Activated effector memory CD4-positive, alpha-beta T cell treated with Interleukin-2 at 50 U/mL for 16 hours (primary cell): ENCODE measurements at places on chromosomes 3 and 15.

DNA sequence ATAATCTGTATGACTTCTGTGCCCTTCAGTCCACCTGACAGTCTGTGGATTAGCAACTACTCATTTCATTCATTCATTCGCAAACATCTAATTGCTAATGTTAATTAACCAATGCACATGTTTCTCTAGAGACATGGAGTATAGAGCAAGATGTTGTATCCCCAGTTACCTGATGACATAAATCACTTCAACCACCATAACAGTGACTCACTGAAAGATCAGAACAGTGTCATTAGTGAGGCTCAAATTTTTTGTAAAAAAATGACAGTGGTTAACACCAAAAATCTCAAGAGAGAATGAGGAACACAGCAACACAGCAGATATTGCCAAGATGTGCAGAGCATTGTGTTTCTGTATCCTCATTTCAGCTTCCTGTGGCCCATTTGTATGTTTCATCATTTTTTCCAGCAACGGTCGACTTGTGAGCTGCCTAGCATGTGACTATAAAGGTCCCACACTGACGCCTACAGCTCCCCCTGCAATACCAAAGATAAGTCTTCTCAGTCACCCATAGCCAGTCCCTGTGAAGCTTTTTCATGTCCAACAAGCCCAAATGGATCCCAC lies 3.7 kb upstream of the PLD1 start:
- no peak for DNase-seq

DNA sequence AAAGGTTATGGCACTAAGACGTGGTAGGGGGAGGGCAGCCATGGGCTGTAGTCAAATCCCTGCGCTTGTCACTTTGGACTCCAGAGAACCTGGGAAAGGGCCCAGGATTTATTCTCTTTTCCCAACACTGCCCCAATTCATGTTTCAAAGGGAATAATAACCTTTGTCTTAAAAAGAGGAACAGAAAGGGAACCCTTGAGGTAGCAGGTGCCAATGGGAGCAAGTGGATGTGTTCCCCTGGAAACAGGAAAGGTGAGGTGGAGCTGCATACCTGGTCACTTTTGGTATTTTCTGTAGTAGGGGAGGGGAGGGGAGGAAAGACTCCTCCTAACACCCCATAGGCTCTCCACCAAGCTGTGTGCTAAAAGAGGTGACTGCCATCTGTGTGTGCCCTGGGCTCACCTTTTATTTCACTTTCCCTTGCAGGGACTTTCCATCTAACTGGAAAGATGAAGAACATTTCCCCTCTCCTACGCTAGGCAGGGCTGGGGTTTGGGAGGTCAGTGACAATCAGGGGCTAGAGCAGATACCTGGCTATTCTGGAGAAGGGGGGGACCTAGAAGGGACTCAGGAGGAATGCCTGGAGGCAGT lies 6.1 kb upstream of the CHST14 start:
- DNase-seq, result no peak

- DNase-seq, result no peak
These were observed 99.2 kb upstream of the NUDT16 start for GRCh38 chr3:131282379-131282778.

- no peak for DNase-seq
These were observed 134.1 kb downstream of the ISL2 start for GRCh38 chr15:76470691-76471090.

DNA sequence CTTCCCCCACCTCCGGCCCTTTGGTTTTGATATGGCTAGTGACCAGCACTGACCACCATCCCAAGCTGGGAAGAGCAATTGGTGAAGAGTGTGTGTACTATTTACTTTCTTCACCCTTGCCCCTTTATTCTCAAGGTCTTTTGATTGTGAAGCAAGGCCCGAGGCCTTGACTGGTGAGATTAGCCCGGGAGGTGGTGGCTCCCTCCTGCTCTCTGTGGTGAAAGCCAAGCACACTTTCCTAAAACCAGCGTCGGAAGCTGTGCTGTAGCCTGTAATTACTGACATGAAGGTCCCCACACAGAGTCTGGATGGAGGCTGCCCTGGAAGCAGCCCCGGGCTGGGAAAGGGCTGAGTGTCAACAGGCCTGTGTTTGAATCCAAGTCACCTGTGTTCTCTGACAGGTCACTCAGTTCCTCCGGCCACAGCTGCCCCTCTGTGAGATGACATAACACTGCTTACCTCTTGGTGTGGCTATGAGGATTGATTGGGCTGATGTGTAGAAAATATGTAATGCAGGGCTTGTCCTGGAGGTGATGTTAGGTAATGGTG lies 60.5 kb upstream of the PRR23C start:
- DNase-seq, result no peak

- no peak for DNase-seq
These were observed 44.9 kb upstream of the CAPN7 start for GRCh38 chr3:15161133-15161532.

GRCh38 chr3:33490641-33491241 lies 50.5 kb upstream of the UBP1 start:
- DNase-seq, result no peak

DNA sequence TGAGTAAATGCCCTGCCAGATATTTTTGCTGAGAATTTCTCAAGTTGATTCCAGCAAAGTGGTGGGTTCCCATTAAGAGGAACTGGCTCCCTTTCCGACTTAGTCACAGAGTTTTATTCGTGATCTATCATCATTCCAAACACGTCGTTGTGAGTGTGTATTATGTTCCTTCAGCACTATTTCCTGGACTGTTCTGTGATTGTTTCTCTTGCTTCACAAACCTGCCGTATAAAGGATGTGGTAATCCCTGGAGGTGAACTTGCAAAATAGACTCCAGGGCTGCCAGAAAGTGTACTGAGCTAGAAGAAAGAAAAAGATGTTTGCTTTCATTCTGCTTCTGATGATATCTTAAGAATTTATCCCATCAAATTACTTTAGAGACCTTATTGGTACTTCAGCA lies 14.5 kb upstream of the CAPN3 start:
- DNase-seq, result no peak

DNA sequence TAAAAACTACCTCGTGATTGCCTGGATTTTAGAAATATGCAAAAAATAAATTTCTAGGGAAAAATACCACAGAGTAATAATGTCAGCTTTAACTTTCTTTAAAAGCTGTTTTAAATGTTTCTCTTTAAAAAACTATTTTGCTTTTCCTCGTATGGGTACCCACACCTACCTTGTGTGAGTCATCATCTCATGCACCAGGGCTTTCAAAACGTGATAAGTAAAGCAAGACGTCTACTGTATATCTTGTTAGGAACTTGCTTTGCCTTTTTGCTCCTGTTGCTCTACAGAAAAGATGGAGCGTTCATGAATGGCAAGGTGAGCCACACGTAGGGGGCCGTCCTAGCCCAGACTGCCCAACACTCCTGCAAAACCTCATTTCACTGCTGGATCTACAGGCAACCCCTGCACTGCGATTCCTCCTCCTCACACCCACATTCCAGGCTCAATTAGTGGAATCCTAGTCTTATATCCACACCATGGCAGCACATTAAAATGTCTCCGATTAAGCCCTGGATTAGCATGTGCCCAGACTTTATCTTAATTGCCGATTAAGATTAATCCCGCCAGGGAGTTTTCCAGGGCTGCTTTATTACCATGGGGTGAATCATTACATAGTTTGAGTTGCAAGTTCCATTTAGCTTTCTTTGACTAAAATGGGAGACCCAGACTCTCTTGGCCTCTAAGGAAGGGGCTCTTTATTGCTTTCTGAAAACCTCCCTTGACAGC lies 293.6 kb upstream of the ICE2 start:
- no peak for DNase-seq

- DNase-seq, result no peak
These were observed 543.1 kb downstream of the NTRK3 start for GRCh38 chr15:87713475-87713879.

- DNase-seq, result no peak
These were observed 36.3 kb downstream of the PAK2 start for GRCh38 chr3:196775938-196776337.

DNA sequence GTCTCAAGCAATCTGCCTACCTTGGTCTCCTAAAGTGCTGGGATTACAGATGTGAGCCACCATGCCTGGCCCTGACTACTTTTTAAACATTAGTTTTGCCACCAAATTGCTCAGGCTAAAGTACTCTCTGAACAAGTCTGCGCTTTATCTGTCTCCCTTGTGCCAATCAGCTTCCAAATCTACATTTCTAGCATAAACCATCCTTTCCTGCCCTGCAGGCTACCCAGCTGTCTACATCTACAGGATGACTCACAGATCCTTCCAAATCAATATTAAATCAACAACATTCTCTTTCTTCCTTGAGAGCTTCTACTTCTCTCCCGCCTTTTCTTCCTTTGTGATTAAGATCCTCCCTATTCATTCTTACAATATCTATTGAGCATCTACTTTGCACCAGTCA lies 16.0 kb upstream of the ATOSA start:
- DNase-seq, result no peak

DNA sequence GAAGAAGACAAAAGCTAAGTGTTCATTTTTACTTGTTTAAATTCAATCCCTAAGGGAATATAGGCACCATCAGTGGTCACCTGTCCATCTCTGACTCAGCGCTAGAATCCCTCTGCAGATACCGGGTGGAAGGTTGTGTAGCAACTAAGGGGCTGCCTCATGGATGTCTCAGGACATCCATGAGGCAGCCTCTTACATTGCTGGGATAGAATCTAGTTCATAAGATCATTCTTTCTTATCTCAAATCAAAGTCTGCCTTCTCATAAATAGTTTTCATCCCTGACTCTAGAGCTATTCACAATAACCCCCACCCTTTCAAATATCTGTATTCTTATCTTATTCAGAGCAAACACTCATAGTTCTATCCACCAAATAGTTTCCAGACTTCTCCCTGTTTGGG lies 38.1 kb downstream of the HSPBAP1 start:
- no peak for DNase-seq

- no peak for DNase-seq
These were observed 222.4 kb downstream of the CPNE4 start for GRCh38 chr3:131812433-131812832.

- DNase-seq, result no peak
These were observed 85.9 kb upstream of the FNDC3B start for GRCh38 chr3:171953301-171954022.

DNA sequence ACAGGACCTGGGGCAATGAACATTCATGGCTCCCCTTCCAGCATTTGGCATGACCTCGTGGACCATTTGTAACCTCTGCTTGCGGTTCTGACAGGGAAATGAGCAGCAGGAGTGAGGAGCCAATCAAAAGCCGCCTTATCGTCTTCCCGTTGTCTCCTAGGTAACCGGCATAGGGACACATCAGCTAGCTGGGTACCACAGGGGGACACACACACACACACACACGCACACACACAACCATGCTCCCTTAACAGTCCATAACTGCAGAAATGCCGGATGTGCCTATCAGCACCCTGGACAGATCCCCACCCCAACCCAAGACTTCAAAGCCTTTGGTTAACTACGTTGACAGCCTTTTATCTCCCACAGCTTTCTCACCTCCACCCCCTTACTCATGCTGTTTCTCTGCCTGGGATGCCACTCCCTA lies 53.4 kb upstream of the CCDC174 start:
- DNase-seq, result peak; percentile 4

DNA sequence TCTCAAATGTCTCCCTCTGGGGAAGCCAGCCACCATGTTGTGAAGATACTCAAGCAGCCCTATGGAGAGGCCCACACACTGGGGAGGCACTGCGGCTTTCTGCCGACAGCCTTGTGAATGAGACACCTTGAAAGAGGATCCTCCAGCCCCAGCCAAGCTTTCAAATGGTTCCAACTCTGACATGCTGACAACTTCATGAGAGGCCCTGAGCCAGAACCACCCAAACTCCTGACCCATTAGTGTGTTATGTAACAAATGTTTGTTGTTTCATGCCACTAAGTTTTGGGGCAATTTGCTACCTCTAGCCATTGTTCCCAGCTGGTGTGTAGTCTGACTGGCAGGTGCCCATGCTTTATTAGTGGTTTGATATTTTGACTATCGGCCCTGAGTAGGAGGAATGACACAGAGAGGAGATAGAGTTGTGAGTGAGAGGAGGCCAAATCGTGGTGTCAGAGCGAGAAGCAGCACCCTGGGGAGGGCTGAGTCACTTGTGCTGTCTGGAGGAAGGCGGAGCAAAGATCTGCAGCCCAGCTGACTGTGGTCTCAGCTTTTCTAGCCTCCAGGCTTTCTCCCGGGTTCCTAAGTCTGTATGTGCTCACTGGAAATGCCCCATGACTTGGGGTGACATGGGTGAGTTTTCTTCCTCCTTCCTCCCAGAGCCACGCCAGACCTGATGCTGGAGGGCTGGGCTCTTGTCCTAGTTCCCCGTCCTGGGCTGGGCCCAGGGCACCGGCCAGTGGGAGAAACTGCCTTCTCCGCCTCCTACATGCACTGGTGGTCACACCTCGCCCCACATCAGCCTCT lies 56.7 kb upstream of the BLM start:
- DNase-seq, result peak; percentile 48

DNA sequence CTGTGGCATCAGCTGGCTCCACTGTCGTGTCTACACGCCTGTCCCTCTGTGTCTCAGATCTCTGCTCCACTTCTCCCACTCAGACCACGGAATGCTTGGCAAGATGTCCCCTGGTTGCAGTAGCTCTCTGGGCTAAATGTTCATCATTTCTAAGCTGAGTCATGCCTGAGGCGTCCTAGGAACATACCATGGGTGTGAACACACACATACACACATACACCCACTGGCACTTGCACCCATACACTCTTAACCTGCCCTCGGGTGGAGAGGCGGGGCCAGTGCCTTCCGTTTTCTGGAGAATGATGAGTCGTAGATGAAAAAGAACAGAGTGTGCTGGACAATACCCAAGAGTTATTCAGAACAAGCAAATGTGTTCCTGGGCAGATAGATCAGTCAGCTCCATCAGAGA lies 72.4 kb downstream of the SENP2 start:
- no peak for DNase-seq

DNA sequence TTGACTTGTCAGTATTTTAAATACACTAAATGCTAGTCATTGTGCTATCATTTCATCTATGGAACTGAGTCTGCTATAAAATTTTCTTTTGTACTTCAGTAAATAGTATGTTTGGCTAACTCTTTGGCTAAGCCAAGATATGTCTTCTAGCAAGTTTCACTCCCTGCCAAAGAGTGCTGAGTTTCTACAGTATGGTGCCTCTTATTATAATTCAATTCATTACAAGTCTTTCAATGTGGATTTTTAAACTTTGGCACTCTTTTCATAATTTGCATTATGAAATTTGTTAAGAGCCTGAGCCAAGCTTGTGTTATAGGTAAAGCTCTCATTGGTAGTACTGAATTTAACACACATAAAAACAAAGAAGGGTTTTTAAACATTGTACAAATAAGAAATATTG lies 24.4 kb downstream of the MORC1 start:
- DNase-seq, result no peak

- DNase-seq, result no peak
These were observed 63.2 kb upstream of the RAD18 start for GRCh38 chr3:9026320-9027045.
